ENCODE measurements at places on chromosomes 2 and 18.

DNA sequence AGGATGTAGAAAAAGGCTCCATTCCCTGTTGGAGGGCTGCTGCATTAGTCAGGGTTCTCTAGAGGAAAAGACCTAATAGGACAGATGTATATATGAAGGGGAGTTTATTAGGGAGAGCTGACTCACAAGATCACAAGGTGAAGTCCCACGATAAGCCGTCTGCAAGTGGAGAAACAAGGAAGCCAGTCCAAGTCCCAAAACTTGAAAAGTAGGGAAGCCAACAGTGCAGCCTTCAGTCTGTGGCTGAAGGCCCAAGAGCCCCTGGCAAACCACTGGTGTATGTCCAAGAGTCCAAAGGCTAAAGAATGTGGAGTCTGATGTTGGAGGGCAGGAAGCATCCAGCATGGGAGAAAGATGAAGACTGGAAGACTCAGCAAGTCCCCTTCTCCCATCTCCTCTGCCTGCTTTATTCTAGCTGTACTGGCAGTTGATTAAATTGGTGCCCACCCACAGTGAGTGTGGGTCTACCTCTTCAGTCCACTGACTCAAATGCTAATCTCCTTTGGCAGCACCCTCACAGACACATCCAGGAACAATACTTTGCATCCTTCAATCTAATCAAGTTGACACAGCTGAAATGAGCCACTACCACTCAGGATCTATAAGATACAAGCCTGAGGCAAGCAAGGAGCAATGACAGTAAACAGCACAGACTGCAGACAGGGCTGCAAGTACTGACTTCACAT, 30.0 kb upstream of the ATG16L1 start:
- DNase-seq: no peak

DNA sequence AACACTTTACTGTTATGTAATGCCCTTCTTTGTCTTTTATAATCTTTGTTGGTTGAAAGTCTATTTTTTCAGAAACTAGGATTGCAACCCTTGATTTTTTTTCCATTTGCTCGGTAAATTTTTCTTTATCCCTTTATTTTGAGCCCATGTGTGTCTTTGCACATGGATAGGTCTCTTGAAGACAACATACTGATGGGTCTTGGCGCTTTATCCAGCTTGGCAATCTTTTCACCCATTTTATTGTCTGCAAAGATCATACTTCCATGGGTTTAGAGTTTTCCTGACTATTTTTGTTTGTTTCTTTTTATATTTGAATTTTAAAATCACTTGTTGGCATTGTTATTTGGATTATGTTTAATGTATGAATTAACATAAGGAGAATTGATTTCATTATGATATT, 27.0 kb downstream of the ACOXL start:
- DNase-seq: no peak

DNA sequence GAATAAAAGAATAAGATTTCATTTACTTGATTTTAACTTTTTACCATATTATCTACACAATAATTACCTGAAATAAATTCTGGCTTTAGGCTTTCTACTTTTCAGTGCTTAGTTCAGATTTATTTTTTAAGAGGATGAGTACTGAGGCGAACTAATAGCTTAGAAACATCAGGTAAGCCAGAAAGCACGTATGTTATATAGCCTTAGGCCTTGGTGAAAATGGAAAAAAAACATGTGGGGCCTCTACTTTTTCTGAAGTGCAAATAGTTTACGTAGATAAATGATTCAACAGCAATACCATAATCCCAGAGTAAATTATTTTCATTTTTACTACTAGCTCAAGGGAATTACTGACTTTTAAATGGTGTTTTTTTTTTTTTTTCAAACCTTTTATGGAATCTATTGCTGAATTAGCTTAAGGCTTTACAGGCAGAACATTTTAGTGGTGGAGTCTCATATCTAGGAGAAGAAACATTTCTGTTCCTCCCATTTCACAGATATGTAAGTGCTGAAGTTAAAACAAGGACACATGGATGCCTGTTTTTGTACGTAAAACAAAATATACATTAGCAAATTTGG, 6.2 kb downstream of the CPS1 start:
- DNase-seq: no peak

GRCh38 chr2:217979151-217979811, 23.5 kb downstream of the TNS1 start:
- no peak for DNase-seq

DNA sequence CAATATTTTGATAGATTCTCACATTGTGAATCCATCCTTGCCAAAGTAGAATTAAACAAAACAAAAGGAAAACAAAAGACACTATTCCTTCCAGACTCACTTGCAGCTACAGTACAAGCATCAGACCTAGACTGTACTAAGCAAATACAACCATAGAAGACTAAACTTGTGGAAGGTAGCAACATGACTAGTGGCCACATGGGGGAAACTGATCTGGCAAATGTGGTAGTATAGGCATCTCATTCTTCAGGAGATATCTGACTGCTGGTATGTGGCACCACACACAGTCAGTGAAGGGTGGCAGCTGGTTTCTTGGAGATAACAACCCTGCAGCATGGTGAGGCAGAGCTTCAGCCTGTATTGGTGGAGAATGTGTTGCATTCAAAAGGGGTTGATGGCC, 81.0 kb upstream of the ACVR2A start:
- DNase-seq: no peak

- no peak for DNase-seq
These were observed 386.3 kb downstream of the CTNNA2 start for GRCh38 chr2:79899196-79899595.

DNA sequence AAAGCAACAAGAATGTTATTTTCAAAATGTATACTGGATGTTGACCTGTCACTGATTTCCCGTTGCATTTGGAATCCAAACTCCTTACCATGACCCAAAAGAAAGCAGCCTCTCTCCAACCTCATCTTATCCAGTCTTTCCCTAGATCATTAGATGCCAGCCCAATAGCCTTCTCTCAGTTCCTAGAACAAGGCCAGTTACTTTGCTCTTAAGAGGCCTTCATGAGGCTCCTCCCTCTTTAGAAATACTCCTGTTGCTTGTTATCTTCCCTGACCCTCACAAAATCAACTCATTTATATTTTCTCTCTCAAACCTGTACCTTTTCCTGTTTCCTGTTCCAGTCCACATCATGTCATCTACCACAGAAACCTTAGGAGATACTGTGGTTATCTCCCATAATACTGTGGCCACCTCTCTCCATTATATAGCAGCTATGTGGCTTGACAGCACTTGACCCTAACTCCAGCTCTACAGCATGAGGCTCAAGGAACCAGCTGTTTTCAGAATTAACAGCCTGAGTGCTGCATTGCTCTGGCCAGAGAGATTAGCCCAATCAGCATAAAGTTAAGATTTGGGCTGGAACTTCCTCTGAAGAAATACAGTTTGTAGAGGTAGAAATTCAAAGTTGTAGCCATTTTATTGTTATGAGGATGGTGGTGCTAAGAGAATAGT, 22.8 kb downstream of the SRBD1 start:
- DNase-seq: no peak

DNA sequence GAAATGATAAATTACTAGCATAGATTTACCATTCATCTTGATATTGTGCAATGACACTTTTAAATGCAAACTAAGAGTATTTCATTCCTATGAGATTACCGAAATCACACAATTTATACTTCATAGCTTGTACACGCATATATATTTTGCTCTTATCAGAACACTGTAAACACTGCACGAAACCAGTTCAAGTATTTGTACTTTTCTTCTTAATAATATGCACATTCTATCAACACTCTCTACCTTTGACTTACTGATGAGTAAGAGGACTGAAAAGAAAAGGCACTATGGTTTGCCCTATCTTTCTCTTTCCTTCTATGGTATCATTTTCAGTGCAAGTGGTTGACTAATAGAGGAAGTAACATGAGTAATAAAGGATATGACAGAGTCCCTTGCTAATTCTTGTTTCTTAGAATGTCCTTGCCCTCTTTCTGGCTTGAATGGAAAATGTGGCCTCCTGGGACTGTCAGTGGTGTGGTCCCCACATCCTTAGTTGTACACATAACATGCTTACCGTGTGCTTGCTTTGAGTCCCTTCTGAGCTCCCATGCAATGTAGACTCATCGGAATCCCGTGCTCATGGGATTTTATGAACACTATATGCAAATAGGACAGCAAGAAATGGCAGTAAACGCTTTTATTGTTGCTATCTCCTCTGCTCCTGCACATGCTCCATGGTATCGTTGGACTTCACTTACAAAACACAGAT, 363.5 kb upstream of the TNP1 start:
- no peak for DNase-seq

- no peak for DNase-seq
These were observed 116.1 kb downstream of the CYP26B1 start for GRCh38 chr2:72031346-72032110.

DNA sequence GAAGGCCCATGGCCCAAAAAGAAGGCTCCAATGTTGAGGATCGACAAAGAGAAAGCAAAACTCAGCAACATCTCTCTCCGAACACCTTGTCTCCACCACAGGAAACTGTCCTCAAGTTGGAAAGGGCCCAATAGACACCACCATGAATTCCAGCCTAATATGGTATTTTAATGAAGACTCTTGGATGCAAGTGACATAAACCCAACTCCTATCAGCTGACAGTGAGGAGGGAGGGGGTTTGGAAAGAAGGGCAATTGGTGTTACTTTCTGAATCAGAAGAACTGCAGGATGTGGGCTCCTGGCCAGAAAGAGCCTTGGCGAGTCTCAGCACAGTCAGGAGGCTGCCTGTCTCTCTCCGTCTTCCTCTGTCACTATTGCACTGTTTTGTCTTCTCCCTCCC, 40.3 kb upstream of the SIGLEC15 start:
- DNase-seq: no peak

- DNase-seq: no peak
These were observed 126.9 kb downstream of the TDRD15 start for GRCh38 chr2:21250673-21251072.

GRCh38 chr2:68365087-68365486, at the start of gene PLEK:
Gene PLEK, plus strand, starts transcription at chr2:68365282. Its CDS starts 70 bp downstream, at chr2:68365352.
- no peak for DNase-seq

DNA sequence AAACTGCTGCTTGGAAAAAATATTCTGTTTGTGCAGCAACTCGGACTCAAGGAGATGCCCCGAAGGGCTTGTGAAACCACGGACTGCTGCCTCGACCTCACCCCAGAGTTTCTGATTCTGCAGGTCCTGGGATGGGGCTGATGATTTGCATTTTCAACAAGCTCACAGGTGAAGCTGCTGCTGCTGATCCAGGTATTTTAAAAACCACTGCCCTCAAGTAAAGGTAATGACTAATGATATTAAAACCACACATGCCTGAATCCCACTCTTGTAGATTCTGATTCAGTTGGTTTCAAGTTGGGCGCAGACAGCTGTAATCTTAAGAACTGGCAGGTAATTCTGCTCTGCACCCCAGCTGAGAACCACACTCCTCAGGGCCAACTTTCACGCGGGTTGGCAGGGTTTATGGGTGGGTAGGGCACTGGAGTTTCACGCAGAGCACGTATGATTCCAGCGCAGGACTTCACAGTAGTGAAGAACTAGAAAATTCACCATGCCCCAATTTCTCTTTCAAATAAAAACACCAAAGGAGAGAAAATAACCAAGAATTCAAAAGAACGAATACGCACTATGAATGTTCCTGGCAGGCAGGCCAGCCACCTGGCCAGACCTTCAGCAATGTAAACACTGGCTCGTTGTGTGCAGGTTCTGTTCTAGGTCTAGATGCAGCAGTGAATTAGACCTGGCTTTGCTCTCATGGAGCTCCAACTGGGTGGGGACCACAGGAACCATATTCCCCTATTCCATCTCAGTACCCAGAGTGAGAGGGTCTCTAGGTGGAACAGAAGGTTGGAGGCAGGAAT, 74.6 kb upstream of the ZFP36L2 start:
- no peak for DNase-seq

- no peak for DNase-seq
These were observed 6.4 kb downstream of the SALL3 start for GRCh38 chr18:78986018-78986481.

DNA sequence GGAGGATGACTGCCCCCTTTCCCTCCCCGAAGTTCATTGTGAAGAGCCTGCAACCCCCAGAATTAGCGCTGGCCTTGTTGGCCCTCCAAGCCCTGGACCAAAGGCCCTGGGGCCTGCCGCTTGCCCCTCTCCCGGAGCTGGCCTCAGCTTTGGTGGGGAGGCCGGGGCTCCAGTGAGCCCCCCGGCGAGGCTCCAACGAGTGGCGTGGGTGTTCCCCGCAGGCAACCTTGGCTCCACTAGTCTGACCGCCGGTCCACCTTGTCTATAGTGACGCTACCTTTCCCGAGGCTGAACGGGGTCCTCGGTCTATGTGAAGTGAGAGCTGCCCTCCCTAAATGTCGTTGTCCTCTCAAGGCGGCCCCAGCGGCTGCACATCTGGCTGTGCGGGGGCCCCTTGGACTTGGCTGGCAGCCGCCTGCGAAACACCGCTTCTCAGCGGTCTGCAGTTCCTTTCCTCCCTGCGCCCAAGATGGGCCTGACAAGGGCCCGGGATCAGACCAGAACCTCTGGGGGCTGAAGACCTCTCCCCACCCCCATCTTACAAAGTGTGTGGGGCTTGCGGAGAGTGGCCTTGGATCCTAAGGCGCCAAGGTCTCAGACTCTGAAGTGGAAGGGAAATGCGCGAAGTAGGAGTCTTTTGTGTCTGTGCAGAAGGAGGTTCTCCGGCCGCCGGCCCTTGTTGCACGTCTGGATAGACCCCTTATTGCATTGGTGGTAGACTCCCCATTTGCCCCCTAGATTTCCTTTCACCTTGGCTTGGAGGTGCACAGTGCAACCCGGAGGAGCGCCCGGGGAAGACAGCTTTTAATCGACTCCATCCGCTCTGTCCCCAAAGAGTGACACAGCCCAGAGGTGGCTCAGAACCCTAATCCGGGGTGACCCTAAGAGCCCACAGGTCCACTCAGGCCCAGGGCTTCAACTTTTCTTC, 3.9 kb upstream of the HOXD10 start:
- no peak for DNase-seq

DNA sequence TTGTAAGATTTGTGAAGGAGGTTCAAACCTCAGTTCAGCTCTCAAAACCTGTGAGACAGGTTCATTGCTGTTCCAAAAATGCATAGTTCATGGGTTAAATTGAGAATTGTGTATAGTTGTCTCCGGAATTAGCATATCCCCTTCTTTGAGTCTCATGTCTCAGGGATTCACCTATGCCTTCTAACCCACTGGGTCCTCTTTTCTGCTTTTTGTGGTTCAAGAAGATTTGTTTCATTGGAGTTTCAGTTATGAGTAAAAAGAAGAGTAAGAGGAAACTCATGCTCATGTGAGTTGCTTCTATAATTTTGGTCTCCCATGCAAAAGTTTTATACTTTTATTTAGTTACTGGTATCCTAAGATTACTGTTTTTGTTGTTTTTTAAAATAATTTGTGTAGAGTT, 1219.8 kb upstream of the ZEB2 start:
- no peak for DNase-seq

- no peak for DNase-seq
These were observed 100.7 kb upstream of the SMAD7 start for GRCh38 chr18:49051311-49051967.

- DNase-seq: no peak
These were observed 167.1 kb upstream of the PKDCC start for GRCh38 chr2:41880561-41881243.

- no peak for DNase-seq
These were observed 31.2 kb downstream of the PIEZO2 start for GRCh38 chr18:11118051-11118766.

DNA sequence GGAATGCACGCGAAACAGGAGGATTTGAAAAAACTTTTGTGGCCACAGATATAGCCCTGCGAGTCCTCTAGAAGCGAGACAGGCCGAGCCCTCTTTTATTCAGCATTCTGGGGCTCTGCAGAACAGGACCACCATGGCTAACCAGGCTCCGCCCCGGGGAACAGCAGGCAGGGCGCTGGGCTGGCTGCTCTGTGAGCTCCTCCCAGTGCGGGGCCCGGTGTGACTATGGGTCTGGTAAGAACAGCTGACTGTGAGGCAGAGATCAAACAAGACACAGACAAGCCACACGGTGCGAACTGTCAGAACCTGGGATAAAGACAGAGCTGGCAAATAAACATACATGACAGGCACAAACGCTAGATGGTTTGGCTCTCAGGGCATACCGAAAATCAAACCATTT, 15.5 kb downstream of the PXDN start:
- no peak for DNase-seq

Measured in brain pericyte (primary cell).